ENCODE measurements at places on chromosomes 5 and 9.

GRCh38 chr5:69103521-69103920, 9.7 kb downstream of the SLC30A5 start:
- no peak for DNase-seq

DNA sequence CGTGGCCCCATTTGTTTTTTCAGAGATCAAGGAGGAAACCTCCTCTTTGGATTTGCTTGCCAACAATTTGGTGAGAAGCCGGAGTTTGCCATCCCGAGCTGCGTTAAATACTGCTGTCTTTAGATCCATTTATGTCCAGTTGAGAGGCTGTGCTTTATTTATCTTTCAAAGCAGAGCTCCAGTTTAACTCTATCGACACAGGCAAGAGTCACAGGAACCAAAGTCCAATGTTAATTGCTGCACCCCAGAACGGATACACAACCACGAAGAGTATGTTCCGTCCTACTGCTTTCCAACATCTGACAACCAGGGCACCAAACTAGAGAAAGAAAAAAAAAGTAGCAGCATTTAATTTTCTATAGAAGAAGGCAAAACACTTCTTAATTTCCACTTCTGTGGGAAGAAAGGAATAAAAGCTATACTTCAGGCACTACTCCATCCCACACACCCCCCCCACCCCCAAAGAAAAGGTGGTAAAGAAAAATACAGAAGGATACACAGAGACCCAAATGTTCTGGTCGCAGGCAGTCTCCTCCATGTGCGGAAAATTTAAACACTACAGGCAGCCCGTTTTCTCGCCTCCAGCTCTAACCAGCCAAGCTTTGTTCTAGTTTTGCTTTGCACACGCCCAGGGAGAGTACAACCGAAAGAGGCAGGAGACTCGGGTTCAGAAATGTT, 1.1 kb downstream of the FEM1C start:
- peak; percentile 47 for DNase-seq

DNA sequence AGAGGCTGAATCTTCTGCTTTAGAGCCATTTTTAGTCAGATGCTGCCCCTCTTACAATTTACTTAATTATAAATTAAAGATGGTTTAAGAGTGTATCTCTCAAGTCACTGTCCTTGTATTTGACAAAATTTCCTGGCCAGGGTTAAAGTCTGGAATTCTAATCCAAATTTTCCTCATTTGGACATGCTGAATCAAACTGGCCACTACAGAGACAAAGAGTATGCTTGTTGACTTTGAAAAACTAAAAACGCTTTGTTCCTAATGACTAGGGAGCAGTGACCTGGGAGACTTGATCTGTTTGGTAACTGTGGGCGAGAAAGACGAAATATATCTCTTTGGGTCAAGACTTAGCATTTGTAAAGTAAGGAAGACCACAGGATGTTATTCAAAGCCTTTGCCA, 303.2 kb downstream of the ZSWIM6 start:
- DNase-seq: no peak

DNA sequence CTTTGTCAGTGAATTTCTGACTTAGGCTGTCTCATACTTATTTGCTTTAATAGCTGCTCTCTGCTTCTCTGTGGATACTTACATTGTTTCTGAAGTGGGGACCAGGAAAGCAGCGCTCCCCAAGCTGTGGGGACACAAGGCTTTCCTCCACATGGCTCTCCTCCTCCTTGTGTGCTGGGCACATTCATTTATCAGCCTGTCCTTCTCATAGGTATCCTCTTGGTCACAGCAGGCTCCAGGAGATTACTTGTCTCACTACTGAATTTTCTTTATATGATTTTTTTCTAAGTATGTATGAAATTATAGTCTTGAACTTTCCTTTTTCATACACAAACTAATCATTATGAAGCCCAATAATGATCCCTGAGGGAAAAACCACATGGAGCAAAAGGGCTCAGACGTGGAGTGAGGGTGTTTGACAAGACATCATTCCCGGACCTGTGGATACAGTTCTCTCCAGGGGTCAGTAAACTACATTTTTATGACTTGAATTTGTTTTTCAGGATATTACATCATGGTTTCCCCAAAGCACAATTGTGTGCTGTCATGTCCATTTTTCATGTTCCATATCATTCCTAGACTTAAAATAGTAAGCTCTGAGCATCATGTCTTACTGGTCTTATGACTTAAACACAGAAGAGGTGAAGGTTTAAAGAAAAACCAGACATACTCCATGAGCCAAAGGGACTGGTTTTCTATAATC, 234.5 kb downstream of the PCSK1 start:
- DNase-seq: no peak

DNA sequence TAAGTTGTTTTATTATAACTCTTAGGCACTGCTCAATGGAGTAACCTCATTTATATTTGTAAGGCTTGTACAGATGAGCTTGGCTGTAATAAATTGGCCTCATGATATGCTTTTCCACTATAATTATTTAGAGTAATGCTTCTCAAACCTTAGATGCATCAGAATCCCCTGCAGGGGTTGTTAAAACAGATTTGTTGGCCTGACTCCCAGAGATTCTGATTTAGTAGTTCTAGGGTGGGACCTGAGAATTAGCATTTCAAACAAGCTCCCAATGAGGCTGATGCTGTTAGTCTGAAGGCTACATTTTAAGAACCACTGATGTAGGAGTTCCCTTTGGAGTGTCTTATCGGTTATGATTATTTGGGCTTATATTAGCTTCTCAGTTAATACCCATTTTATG, 38.2 kb upstream of the ARSB start:
- DNase-seq: no peak

GRCh38 chr9:77802515-77803293, 154.6 kb upstream of the GNA14 start:
- no peak for DNase-seq

DNA sequence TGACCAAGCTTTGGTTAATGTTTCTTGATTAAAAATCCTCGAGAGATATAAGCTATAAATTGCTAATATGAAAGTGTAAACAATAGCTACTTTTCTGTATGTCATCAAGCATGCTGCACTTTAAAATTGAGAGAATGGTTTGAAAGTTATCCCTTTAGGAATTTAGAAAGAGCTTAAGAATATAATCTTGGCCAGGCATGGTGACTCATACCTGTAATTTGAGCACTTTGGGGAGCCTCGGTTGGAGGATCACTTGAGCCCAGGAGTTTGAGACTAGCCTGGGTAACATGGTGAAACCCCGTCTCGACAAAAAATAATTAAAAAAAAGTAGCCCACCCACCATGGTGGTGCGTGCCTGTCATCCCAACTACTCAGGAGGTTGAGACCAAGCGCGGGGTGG, 12.2 kb upstream of the MROH2B start:
- DNase-seq: no peak

GRCh38 chr9:133715866-133716563, 22.1 kb downstream of the SARDH start:
- no peak for DNase-seq

GRCh38 chr5:88063813-88064212, 204.8 kb downstream of the TMEM161B start:
- no peak for DNase-seq

DNA sequence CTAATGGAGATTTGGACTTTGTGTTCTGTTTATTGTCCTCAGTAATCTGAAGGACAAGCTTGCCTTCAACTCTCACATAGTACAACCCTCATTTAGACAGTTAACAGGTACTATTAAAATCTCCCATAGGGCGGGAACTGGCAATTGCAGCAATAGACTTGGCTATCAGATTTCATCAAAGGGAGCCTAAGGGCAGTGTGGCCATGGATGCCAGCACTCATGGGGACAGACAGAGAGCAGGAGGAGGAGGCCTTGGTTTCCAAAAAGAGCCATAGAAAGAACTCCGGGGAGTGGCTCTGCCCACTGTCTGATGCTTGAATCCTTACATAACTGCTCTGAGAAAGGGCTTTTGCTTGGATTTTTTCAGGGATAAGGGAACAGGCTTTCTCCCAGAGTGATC, 6.8 kb downstream of the SLC36A1 start:
- no peak for DNase-seq

GRCh38 chr5:106578736-106579135, 1092.0 kb downstream of the EFNA5 start:
- DNase-seq: no peak

- DNase-seq: no peak
Observed at GRCh38 chr5:65070026-65070425, 301.3 kb downstream of the CWC27 start.

DNA sequence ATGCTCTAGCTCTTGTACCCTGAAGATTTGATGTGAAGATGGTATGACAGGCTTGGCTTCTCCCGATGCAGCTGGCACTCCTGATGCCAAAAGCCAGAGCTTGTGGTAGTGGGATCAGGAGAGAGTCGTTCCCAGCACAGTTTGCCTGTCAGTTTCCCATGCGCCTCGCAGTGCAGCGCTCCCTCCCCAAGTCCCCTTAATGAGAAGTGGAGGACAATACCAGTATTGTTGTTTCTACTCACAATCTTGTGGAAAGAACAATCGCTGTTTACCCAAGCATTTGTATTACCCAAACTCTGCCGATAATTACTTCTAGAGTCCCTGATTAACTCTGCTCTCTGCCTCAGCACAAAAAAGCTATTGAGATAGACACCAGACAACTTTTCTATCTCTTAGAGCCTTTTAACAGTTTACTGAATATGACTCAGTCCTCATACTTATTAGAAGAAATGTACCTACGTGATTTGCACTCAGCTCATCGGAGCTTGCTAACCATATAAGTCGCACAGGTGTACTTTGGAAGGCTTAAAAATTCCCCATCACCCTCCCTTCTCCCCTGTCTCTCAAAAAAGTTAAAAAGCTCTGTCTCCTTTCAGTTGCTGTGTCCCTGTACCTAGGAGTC, 283.2 kb upstream of the TMEM161B start:
- DNase-seq: no peak

GRCh38 chr9:115593587-115594091, 475.7 kb upstream of the TNC start:
- no peak for DNase-seq

DNA sequence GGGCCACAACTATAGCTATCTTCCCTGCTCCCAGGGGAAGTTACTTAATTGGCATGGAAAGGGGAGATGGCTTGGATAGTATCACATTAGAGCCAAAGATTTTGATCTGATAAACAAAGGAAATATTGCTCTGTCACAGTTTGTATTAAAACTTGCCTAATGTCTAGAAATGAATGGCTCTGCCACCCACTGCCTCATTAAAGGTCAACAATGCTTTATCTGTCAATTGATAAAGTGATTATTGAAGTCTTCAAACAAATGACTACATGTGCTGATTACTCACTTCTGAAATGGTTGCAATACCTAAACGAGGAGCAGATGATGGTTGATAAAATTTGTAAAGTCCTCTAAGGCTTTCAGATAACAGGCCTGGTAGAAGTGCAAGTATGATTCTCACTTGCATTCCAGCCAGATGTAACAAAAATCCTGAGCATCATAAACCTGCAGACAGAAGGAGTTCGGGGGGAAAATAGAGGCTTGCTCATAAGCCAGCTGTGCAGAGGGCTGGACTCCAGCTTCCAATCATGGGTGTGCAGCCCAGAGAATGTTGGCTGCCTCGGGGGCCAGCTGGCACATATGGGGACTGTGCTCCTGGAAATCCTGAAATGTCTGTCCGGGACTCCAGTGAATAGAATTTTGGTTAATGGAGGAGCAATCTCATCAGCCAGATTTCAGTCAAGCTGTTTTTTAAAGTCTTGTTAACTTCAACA, 200.5 kb upstream of the SLC27A6 start:
- no peak for DNase-seq

- DNase-seq: no peak
Observed at GRCh38 chr9:95078939-95079338, 238.6 kb downstream of the FANCC start.

GRCh38 chr5:128036950-128037349, 46.6 kb upstream of the SLC12A2 start:
- DNase-seq: no peak

DNA sequence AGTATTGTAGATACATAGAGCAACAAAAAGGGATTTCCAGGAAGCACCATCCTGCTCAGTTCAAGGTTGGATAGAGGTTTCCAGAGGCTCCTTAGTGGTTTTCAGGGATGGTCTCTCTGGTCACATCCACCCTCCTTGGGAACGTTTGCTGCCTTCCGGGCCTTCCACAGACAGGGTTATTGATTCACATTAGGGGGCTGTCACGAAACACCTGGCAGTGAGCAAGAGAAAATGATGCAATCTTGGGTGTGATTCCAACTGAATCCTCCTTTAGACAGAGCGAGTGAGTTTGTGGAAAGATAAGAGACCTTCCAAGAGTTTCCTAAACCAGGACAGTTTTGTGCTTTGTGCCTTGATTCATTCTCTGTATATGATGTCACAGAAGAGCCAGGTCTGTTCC, 43.8 kb upstream of the CTSL start:
- DNase-seq: no peak

DNA sequence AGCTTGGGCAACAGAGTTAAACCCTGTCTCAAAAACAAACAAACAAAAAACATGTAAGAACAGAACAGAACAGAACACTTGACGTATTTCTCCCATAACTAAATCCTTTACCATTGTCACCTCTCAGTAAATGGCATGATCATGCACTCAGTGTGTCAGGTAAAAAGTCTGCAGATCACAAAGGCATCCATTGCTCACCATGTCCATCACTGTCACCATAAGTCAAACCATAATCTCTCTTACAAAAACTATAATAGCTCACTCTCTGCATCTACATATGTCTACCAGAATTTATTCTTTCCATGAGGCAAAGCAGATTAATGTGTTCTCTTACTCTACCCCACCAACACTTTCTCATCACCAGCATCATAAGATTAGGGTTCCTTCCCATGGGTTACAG, 387.5 kb downstream of the CDH12 start:
- no peak for DNase-seq

DNA sequence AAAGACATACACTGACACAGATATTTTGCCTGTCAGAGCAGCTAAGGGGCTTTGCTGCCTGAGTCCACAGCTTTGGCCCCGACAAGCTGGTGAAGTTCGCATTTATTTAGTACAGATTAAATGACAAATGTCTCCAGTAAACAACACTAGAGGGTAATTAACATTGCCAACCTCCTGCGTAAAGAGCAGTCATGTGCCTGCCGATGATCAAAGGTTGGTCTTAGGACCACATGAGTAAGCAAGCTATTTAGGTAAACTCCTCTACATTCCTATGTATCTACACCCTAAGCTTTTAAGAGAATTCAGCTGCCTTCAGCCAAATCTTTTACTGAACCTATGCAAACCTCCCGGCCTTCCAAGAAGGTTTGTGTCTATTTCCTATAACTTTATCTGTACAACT, 73.0 kb upstream of the PJA2 start:
- DNase-seq: no peak

DNA sequence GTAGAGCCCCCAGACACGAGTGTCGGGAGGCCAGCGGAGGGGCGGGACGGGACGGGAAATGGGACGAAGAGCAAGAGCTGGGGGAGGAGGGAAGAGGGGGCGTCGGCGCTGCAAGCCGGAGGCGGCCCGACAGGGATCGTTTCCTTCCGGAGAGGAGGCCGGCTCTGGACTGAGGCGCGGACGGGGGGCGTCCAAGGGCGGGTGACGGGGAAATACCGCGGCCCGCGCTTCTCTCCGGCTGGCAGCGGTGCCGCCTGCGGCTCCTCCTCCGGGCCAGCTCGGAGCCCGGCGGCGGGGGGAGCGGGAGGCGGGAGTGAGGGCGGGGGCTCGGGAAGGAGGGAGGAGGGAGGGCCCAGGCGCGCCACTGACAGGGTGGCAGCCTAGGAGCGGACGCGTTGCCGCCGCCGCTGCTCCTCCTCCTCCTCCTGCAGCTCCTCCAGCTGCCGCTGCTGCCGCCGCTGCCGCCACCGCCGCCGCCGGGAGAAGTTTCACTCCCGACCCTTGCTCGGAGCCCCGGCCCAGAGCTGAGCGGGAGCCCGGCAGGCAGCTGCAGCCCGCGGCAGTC, at the start of gene CHSY3:
Gene CHSY3 (plus strand): TSS at position 364 of the 565 bp plus-strand sequence.
- no peak for DNase-seq

- no peak for DNase-seq
Observed at GRCh38 chr5:168724227-168724626, 145.1 kb upstream of the PANK3 start.

Measured in hematopoietic multipotent progenitor cell treated with erythropoietin and hydrocortisone succinate and interleukin-3 and kit ligand, for 17 days (in vitro differentiated cells).